ENCODE measurements at places on chromosomes 13 and 19.

GRCh38 chr19:56476651-56477428, at the start of gene ZNF667:
Gene ZNF667, minus strand, starts transcription at chr19:56477345. Its CDS starts 14,975 bp downstream, at chr19:56462370.
- DNase-seq = no peak

GRCh38 chr13:26693749-26694463, 66.7 kb downstream of the GPR12 start:
- no peak for DNase-seq

GRCh38 chr19:883661-884211, 9.3 kb downstream of the MED16 start:
- DNase-seq = no peak

DNA sequence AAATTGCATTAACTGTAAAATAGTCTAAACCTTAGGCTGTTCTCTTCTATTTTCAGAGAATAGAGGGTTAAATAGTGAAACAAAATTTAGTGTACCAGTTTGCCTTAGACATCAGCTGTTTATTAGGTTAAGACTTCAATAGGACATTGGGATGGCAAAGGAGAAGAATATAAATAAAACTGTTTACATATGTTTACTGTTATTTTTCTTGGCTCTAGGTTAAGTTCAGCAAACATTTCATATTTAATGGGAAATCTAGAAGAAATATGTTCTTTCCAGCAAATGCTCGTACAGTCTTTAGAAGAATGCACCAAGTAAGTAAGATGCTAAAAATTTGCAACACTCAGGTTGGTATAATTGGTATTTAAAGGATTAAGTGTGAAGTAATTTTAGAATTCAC, 76.5 kb upstream of the TEX29 start:
- no peak for DNase-seq

DNA sequence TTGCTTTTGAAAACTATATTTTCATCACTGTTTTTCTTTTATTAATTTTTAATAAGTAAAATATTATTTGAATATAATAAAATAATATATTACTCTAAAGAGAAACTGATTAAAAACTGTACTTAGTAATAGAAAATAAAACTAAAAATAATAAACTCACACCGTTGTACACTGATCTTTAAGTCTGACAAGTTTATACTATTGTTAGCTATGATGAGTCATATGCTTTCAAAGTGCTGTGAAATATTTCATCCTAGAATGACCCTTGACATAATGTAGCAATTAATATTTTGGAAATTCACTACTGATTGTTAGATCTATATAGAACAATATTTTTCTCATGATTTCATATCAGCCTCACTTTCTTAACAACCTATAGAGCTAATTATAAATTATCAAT, 1040.6 kb upstream of the SPRY2 start:
- no peak for DNase-seq

DNA sequence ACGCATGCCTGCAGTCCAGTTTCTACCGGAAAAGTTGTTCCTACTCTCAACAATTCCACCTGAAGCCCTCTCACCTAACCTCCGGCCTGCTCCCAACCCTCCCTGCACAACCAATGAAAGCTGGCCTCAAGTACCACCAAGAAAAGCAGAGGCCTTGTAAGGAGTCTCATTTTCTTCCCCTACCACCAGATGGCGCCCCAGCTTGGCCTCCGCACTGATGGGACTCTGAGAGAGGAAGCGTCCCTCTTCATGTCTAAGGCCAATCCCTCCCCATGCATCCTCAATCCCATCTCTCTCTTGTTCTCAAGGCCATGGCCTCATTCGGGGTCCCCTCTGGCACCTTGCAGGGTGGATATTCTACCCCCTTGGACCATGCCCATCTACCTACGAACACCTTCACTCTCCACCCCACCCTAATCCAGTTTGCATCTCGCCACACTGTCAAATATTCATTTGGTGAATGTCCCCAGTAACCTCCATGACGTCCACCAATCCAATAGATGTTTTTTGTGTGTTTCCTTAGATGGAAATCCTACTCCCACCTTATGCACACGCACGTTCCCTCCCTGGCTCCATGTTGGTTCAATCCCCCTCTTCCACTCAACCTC, 412.8 kb downstream of the ZNF536 start:
- peak; percentile 67 for DNase-seq

DNA sequence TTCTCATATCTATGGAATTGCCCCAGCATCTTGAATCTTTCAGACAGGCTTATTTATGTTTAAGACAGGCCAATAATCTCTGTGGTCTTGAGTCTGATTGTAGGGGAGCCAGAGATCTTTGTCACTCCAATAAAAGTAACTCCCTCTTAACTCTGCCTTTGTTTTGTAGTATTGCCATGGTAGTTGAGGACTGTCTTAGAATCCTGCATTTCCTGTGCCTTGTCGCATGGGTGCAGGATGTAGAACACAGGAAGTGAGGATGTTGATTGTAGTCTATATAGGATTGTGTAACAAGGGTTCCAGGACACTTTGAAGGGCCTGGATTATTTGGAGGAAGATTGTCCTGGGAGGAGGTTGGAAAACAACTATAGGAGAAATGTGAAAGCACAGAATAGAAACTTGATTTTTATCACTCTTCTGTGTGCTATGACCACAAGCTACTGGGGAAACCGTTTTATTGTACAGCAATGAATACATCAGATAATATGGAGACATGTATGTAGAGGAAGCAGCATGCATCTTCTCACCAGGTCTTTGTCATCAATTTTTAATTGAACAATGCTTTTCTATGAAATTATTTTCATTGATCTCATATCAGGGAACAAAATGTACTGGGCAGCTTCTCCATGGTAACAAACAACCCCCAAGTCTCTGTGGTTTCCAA, 411.7 kb downstream of the FGF9 start:
- no peak for DNase-seq

DNA sequence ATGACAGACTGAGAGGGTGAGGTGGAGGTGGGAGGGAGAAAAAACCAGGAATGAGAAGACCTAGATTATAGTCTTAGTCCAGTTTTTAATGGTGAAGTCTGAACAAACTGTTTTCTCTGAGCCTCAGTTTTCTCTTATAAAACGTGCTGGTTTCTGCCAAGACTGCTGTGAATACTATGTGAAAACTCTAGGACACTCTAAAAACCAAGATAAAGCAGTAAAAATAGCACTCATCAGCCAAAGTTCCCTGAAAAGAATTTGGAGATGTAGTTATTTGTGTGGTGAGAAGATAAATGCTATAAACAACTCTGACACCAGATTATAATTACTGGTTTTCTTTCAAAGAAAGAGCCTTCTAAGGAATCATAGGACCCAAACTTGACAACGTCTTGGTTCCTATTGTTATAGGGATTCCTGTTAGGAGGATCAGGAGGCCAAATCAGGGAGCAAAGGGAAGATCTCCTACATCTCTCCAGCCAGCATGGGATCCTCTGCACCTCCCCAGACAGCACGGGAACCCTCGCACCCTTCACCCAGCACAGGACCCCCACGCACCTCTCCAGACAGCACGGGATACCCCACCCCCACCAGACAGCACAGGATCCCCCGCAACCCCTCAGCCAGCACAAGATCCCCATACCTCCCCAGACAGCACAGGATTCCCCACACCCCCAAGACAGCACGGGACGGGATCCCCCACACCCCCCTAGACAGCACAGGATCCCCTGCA, 130.2 kb downstream of the MIPEP start:
- DNase-seq = no peak

DNA sequence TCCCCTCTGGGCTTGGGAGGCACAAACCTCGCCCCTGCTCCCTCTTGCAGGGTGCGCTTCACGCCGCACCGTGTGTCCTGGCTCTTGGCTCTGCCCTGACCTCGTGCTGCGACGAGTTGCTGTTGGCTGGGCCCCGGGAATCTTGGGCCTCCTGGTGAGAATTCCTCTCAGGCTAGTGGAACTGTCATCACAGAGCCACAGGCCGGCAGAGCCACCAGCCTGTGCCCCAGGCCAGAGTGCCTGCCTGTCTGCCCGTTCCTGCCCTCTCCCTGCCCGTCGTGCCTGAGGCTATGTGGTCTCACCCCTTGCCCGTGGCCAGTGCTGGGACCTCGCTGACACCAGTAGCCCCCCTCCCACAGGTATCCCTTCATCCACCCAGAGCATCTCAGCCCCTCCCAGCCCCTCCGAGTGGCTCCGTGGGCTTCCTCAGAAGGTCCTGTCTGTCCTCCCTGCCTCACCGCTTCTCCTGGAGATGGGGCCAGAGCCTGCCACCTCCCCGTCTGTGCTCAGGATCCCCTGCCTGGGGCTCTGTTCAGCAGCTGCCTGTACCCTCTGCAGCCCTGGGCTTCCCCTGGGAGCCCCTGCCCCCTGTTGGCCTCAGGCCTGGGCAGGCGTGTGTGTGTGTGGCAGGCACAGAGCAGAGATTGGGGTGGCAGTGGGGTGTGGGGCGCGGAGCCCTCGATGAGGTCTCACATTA, 13.3 kb downstream of the NDUFB7 start:
- DNase-seq = no peak

DNA sequence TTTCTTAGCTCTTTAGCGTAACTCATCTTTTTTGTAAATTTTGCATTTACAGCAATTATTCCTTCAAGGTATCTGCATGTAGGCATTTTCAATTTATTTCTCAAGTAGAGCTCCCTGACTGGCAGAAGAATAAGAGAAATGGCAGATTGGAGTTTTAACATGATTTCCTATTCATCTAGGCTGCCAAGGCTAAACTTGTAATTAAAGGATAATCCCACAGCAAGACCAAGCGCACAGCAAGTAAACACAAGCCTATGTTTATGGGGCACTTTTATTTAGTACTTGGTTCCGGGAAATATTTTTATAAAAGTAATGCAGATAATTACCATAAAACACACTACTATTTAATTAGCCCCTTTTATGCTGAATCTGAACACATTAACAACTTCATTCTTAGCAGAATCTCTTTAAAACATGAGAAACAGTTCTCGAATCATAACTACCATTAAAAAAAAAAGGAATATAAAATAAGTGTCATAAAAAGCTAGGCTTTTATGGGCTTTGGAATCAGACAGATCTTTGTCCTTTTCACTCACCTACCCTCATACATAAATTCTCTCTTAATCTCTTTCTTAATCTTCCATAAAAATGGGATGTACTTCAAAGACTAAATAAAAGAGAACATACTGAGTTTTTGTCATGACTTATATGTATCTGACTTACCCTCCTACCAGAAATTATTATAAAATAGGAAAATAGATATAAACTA, 961.6 kb upstream of the MIR17HG start:
- DNase-seq = no peak

DNA sequence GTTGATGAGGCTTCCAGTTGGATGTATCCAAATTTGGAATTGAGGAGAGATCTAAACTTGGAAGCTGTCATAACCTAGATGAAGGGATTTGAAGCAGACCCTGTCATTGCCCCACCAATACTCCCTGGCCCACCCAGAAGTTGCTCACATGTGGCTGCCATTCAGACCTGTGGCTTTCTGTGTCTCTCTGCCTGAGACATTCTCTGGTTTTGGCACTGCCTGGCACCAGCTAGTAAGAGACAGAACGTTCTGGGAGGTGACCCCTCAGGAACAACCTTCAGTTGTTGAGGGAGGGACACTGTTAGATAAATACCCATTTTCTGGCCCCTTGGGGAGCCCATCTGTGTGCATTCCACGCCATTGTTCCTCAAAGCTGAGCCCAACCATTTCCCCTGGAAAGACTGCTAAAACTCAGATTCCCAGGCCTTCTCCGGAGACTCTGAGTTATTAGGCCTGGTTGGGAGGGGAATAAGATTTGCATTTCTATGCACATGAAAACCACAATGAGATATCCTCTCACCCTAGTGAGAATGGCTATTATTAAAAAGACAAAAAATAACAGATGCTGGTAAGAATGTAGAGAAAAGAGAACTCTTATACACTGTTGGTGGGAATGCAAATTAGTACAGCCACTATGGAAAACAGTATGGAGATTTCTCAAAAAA, 290.4 kb downstream of the TSHZ3 start:
- no peak for DNase-seq

DNA sequence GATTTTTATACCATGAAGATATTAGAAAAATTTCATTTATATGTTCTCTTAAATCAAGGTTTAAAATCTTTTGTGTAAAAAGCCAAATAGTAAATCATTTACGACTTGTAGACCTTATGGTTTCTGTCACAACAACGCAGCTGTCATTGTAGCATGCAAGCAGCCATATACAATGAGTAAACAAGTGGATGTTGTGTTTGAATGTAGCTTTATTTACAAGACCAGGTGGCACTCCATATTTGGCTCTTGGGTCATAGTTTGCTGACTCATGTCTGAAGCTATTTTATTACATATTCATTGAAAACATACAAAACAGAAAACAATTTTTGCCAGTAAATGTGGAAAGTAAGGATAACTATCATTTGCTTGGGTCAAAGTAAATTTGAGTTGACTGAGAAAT, 930.8 kb downstream of the SLITRK5 start:
- DNase-seq = no peak

Data from Right ventricle myocardium superior (tissue), 1 donor.